GM23248 (cell line): ENCODE measurements at places on chromosomes 1 and 21. TPM values are rescaled to one million over a fixed set of nuclear protein-coding genes. Genes with fewer than 3 reads are reported as not detected.

SH2D5 gene
- total RNA-seq = 1.0 and 1.4 TPM in 2 replicates

KCNA3 gene
- not detected in 2 replicates for total RNA-seq

- DNase-seq = no peak
Measured at GRCh38 chr1:77643456-77643855, 39.0 kb downstream of the ZZZ3 start.

KRTAP11-1 gene
- not detected in 2 replicates for total RNA-seq

DNA sequence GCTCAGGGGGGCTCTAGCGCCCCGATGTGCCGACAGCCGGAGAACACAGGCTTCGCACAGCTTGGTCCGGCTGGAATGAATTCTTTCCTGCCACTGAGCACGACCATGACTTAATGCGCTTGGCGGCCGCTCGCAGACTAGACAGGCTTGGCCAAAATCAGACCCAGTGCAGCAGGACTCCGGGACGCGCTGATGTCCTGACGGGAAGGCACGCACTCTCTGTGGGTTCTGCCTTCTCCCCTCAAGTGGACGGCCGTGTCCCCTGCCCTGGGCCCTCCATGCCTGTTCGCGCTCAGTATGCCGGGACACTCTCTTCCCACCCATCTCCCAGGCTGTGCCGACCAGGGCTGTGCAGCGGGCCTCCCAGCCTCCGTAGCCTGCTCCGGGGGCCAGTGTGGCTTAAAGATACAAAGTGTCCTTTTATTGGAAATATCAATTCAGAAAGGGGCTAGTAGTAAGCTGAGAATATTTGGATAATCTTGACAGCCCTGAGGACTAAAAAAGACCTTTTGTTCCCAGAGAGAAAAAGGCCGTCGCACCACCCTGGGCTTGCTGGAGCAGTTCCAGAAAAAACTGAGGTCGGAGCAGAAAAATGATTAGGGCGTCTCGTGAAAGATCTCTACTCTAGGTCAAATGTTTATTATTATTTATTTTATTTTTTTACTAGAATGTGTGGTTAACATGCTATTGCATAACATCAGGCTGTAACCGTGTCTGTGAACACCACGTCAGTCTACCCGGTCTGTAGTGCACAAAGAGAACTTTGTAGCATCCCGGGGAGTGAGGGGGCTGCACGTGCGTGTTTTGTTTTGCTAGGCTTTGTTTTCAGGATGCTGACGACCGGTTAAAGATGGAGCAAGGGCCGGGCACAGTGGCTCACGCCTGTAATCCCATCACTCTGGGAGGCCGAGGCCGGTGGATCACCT lies 88.1 kb upstream of the ARHGEF16 start:
- DNase-seq = peak; percentile 59

DNA sequence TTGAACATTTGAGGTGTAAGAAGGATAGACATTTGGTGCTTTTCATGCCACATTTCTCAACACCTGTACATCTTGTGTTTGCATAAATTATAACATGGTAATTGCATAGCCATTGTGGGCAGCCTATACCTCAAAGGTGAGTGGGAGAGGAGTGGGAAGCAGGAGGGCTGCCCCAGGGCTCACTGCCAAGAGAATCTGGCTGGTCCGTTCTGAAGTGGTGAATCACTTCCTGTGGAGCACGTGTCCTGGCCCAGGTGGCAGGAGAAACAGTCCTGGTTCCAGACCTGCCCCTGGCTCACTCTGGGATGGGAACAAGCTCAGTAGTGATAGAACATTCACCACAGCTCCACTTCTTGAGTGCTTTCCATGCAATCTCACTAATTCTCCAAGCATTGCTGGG lies 11.6 kb upstream of the OLFML2B start:
- peak; percentile 26 for DNase-seq

DNA sequence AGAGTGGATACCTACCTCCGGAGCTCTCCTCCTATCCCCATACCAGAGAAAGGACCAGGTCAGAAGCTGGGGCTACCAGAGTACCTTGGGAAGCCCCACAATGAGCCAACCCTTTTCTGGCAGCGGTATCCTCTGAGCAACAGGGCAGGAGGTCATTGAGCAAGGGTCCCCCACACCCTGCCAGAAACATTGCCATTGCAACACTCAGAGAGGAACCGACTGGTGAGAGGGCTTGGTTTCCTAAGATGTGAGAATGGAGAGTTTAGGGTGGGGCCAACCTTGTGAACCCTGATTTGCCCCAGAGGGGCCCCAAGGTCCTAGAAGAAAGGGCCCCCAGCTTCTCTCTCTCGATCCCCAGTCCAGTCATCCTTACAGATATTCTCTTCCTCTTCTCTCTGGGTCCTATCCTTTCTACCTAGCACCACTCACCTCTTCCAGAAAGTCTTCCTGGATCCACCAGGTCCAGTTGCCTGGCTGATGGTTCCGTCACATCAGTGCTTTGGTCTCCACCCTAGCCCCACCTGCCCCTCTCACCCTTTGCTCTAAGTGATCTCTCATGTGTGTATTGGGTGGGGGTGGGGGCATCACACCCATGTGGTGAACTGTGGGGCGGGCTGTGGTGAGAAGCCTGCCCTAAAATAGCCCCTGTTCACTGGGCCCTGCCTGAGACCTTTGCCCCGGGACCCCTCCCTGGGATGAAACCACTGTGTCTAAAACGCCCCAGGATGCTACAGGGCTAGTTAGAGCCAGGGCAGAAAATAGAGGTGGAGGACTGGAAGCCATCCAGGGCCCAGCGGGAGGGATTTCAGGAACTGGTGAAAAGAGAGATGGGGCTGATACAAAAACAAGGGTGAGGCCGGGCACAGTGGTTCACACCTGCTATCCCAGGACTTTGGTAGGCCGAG lies 8.7 kb downstream of the FGR start:
- no peak for DNase-seq

- no peak for DNase-seq
Measured at GRCh38 chr1:165351863-165352441, 4.6 kb downstream of the LMX1A start.

DNA sequence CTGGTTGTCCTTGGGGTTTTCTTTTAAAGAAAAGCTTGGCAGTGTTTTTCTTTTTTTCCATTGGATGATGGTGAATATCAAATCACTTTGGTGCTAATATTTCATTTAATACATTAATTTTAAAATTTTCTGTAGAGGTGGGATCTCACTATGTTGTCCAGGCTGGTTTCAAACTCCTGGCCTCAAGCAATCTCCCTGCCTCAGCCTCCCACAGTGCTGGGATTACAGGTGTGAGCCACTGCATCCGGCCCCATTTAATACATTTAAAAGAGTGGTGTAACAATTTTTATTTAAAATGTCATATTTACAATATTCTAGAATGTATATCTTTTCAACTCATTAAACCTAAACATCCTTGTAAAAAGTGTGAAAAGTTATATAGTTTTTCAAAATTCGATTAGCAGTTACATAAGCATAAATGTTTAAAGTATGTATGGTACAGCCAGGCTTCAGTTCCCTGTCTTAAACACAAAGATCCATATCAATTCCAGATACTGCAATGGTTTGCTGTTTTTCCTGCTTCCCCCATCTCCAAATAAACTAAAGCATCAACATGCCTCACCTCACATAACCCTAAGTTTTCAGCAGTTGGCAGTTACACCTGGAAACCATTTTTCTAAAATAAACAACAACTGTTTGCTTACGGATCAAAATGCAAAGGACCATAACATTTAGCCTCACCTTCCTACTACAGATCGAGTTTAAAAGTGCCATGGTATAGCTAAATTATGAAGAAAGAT lies 8.9 kb upstream of the LGALS8 start:
- DNase-seq = no peak

DNA sequence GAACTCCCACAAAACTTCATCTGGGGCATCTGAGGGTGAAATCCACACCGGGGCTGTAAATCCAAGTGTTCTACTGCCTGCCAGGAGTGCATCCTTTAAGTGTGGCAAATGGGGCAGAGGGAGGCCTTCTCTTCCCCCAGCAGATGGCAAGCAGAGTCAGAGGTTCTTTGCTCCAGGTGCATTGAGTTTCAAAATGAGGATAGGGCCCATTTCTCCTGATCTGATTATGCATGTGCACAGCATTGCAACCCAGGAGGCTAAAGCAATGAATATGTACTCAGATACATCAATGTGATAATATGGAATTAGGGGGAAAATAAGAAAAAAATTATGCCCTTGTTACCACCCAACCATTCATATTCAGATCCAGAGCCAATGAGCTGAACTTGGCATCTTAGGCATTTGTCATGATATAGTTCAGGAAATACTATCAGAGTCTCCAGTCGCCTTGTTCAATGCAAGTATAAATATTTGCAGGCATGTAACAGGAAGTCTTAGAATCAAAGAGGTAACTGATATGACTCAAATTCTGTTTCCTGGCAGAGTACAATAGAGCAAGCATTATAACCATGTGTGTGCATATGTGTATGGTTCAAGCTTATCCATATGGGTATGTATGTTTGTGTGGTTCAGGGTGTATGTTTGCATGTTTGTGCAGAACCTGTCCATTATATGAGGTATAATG lies 473.8 kb upstream of the PKN2 start:
- DNase-seq = no peak

DNA sequence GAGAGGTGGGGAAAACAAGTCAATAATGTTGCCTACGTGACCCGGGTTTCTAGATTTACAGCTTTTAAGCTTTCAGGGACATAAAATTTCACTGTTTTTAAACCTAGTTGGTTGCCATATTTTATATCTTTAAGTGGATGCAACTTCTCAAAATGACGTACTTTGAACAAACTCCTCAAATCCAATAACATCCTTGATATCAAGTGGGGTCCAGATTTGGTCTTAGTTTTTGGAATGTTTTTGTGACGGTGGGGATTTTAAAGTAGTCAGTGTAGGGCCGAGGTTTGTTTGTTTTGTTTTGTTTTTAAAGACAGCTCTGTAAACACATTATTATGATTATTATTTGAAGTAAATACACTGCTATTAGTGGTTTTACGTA lies 453 bp downstream of the CDKN2C start:
- DNase-seq = peak; percentile 41

GRCh38 chr1:111422546-111423391 lies 4.8 kb downstream of the OVGP1 start:
- peak; percentile 7 for DNase-seq

GRCh38 chr1:87686671-87687070 lies 358.0 kb downstream of the LMO4 start:
- no peak for DNase-seq

DNA sequence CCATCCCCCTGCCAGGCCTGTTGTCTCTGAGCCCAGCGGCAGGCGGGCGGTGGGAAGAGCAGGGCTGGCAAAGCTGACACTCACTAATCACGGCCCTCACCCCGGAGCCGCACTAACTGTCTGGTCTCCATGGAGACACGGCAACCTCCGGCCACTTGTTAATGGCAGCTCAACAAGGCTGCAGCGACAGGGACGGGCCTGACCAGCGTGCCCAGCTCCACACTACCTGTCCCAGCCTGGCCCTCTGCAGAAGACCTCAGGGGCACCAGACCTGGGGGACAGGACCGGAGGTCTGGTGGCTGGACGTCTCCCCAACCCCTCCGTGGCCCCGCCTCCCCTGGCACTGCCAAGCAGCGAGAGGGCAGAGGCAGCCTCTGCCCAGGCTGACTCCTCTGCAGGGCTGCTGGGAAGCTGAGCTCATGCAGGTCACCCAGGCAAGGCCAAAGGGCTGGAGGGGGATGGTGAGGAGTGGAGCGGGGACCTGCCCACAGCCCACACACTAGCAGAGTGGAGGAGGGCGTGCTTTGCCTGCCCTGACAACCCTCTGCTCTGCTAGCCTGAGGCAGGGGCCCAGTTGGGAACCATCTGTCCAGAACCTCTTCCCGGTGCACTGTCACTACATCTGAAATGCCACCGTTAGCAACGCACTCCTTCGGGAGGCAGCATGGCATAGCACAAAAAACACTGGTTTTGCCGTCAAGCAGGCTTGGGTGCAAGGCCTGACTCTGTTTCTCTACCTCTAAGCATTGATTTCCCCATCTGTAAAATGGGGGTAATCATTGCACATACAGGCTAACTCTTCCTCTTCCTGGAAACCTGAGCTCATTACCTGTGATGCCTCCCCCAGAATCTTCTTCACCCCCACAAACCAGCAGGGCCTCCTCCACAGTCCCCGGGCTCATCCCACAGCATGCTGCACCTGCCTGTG lies 29.6 kb upstream of the WASF2 start:
- no peak for DNase-seq

CA6 gene
- not detected in 2 replicates for total RNA-seq

DYNLT4 gene
- total RNA-seq = not detected in 2 replicates

FYB2 gene
- total RNA-seq = not detected in 2 replicates

FAM177B gene
- total RNA-seq = not detected in 2 replicates
